Stimulated activated CD8-positive, alpha-beta memory T cell treated with anti-CD3 and anti-CD28 coated beads, Interleukin-7, amount 100 ng/mL, for 24 hours (primary cell): ENCODE measurements at places on chromosomes 5 and 9.

DNA sequence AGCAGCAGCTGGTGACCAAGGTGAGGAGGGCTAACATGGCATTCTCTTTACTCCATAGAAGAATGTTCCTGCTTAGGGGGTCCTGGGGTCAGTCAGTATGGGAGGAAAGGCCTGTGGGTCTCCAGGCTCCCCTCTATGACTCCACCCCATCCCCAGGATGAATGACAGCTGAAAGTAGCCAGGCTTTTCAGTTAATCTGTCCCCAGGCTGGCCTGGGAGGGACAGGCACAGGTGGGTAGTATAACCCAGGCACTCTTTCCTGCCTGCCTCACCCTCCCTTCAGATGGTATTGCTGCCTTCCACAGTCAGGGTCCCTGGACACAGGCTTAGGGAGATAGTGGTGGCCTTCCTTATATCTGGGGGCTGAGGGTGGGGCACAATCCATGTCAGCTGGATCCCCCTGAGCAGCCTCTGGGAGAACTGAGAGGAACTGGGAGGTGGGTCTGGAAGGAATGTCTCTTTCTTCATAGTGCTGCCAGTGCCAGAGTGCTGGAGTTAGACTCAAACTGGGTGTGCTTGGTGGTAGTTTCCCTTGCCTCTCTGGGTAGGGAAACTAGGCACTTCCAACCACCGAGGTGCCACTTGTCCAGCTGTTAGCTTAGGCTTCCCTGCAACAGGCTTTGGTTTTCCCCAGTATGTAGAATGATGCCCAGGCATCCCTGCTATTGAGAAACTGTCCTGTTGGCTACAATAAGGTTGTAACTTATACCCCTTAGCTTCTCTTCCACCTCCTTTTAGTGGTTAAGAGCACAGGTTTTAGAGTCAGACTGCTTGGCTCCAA is 27.8 kb downstream of the LARP1 start:
- no peak for DNase-seq

GRCh38 chr9:97786341-97786740 is 66.7 kb upstream of the FOXE1 start:
- no peak for DNase-seq

- no peak for DNase-seq
Measured at GRCh38 chr5:111454776-111455175, 57.6 kb downstream of the STARD4 start.

- no peak for DNase-seq
Measured at GRCh38 chr9:132312873-132313272, 41.9 kb downstream of the SETX start.

DNA sequence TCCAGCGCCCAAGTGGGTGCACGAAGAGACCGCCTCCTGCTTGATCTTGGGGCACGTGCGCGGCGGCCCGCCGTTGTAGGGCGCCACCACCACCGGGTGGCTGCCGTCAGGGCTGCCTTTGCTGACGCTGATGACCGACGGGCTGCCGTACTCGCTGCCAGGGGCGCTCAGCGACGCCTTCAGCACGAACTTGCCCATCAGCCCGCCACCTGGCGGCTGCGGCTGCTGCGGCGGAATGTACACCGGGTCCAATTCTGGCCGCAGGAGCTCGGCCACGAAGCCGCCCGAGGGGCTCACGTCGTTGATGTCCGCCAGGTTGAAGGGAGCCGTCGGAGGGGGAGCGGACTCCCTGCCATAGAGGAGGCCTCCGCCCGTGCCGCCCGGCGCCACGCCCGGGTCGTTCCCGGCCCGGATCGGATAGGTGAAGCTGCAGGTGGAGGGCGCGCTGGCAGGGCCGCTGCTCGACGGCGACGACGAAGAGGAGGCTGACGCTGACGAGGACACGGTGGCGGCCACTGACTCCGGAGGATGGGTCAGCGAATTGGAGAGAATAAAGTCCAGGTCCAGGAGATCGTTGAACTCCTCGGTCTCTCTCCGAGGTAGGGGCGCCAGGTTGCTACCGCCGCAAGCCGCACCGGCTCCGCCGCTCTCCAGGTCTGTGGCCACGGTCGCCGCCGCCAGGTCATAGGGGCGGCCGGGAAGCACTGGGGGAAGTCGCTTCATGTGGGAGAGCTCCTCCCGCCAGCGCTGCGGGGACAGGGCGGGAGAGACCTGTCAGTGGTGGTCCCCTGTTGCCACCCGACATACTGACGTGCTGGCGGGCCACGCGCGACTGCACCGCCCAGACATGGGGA is 1.8 kb downstream of the KLF4 start:
- DNase-seq, result no peak

GRCh38 chr9:113956901-113957300 is 80.8 kb downstream of the ZNF618 start:
- DNase-seq, result no peak

DNA sequence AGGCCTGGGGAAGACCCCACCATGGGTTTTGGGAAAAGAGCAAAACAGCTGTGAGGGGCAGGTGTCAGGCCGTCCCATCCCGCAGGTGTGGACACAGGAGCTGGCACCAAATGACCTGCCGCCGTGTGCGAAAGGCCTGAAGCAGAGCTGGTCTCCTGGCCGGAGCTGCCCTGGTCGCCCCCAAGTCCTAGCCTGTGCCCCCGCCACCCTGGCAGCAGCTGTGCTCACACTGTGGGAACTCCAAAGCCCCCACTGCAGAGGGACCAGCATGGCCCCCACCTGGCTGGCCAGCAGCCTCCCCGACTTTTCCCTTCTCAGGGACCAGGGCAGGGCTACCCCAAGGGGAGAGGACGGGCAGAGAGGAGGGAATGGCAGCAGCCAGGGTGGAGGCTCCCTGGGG is 88.4 kb downstream of the KCNT1 start:
- no peak for DNase-seq

GRCh38 chr9:128921881-128922763 is 1.3 kb downstream of the PHYHD1 start:
- DNase-seq, result no peak

- no peak for DNase-seq
Measured at GRCh38 chr9:82332018-82332773, 343.6 kb downstream of the SPATA31D1 start.

- no peak for DNase-seq
Measured at GRCh38 chr9:2493529-2493928, 128.1 kb upstream of the VLDLR start.

DNA sequence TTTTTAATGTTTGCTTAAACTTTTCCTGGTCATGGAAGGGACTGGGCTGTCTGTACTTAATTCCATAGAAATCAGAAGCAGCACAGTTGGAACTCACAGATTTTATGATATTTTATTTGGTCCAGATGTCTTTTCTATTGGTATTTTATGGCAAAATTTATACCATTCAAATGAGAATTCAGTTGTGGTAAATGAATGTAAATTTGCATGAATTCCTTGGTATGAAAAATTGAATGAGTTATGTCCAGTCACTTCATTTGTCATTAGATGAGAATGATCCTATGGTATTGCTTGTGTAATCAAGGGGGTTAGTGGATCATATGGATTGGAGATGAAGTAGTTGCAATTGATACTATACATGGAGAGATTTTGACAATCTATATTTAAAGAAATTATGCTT is 188.0 kb downstream of the KDM4C start:
- no peak for DNase-seq

DNA sequence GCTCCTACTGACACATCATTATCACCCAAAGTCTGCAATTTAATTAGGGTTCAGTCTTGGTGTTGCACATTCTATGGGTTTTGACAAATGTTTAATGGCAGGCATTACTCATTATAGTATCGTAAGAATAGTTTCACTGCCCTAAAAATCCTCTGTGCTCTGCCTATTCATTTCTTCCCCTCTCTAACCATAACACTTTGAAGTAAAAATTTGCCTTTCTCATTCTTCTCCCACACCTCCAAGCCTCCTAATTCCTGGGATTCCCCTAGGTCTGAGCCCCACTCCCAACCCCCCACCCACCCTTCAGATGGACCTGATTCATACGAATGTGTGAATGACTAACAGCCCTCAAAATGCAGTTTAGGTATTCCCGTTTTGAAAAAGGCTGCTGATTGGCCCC is 18.4 kb downstream of the ENC1 start:
- no peak for DNase-seq

DNA sequence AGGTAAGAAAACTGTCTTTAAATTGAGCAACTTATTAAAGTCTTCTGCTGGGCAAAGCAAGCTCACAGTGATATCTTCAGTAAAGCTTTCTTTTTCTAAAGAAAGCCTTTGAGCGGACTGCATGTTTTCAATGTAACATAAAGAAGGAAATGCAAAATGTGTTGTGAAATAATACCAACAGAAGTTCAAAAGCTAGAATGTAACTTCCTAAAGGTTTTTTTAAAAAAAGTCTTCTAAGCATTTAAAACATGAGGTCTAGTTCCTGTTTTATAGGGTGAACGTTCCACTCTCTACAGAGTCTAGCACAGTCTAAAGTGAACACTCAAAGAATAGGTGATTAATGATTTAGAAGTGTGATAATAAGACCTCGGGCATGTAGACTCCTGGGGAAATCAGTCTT is 62.9 kb downstream of the DENND1A start:
- DNase-seq, result no peak

DNA sequence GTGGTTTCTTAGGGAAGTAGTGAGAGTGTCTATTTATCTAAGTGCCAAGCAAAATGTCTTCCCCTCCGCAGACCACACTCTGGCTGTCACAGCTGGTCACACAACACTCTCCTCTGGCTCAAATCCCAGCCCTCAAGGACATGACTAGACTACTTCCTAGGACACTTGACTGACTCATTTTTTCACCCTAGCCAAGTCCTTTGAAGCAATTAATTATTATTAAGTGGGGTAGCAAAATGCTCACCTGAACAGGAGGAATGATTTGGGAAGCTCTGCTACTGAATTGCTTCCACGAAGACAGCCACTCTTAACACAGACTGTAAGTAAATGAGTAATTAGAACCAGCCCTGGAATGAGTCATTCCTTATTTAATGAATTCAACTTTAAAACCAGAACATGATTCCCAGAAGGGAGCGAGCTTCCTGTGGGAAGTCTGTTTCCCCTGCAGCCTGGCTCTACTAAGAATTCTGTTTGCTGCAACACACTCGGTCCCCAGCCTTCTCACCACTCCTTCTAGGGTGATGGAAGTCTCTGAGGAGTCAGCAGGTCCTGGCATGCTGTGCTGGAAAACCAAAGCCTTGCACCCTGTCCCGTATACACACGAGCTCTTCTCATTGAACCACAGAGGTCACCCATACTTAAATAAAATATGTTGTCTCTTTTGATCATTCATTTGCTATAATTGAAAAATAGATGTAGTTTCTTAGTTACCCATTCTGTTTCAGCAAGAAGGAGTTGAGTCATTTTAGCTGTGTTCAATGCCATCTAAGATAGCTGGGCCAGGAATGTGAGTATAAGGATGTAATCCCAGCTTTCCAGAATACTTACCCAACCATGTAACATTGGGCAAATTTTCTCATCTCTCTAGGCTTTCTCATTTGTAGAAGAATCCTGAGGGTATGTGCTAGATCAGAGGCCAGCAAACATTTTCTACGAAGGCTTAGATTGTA is 218.6 kb upstream of the RASEF start:
- DNase-seq, result no peak

- no peak for DNase-seq
Measured at GRCh38 chr9:132043708-132044107, 36.0 kb downstream of the MED27 start.

DNA sequence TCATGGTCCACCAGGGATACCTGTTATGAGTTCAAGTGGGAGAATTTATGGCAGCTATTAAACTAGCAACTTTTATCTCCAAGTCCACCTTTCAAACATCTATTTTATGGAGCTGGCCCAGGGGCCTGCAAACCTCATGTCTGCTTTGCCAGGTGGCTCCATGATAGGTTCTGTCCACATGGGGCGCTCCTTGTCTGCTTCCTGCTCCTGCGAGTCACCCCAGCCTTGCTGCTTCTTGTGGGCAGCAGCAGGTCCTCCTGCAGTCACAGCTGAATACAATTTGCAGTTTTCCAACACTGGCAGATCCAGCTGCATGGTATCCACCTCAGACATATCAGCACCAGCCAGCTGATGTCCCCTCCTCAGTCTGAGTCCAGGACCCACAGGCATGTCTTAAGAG is 39.6 kb upstream of the FRRS1L start:
- DNase-seq, result no peak

GRCh38 chr5:5629607-5629978 is 207.1 kb downstream of the ICE1 start:
- no peak for DNase-seq

- DNase-seq, result no peak
Measured at GRCh38 chr5:113495422-113495841, 7.2 kb upstream of the MCC start.

GRCh38 chr9:129888293-129889121 is 53.2 kb downstream of the USP20 start:
- DNase-seq, result peak; percentile 82

- no peak for DNase-seq
Measured at GRCh38 chr5:76893294-76893693, 43.5 kb downstream of the S100Z start.

GRCh38 chr5:170785416-170785815 is 1.9 kb downstream of the GABRP start:
- no peak for DNase-seq

DNA sequence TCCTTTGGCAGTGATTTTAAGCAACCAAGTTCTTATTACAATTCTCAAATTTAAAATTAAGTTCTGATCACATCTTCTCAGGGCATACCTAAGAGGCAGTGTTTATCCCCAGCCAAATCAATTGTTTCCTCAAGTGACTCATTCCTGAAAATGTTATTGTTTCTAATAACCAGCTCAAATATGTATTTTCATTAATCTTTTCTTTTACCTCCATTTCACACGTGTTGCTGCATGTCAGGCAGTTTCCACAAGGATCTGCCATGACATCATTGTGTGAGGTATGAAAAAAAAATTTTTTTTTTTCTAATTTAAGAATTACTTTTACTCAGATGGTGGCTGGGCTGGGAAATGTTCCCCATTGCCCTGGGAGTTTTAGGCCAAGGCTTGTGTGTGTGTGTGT is 113.0 kb upstream of the NTRK2 start:
- DNase-seq, result no peak

DNA sequence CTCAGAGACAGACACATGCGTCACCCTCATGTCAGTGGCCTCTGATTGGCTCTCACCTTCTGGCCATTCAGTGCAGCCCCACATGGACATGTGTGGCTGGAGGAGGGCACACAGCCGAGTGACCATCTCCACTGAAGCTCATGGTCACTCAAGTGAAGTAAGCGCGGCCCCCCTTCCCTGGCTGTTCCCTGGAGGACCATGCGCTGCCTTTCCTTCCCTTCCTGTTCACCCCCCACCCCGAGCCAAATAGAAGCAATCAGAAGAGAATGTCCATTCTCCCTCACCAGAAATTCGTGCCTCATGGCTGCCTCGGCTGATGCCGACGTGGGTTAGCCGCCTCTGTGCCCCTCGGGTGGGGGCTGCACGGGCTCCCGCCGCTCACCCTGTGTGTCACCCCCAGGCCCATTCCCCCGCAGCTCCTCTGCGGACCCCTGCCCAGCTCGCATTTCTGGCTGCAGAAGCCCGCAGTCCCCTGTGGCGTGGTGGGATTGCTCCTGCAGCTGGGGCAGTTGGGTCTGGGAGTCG is 12.5 kb upstream of the COL5A1 start:
- DNase-seq, result no peak

- DNase-seq, result no peak
Measured at GRCh38 chr5:54177058-54177457, 133.3 kb downstream of the ARL15 start.

GRCh38 chr9:130289711-130290241 is 24.2 kb downstream of the HMCN2 start:
- no peak for DNase-seq

- no peak for DNase-seq
Measured at GRCh38 chr5:128413356-128413755, 124.7 kb downstream of the FBN2 start.

- DNase-seq, result no peak
Measured at GRCh38 chr9:69937833-69938535, 105.7 kb upstream of the MAMDC2 start.

GRCh38 chr5:57082441-57083067 is 91.3 kb upstream of the GPBP1 start:
- no peak for DNase-seq
